ENCODE measurements at places on chromosomes 1 and 21.

DNA sequence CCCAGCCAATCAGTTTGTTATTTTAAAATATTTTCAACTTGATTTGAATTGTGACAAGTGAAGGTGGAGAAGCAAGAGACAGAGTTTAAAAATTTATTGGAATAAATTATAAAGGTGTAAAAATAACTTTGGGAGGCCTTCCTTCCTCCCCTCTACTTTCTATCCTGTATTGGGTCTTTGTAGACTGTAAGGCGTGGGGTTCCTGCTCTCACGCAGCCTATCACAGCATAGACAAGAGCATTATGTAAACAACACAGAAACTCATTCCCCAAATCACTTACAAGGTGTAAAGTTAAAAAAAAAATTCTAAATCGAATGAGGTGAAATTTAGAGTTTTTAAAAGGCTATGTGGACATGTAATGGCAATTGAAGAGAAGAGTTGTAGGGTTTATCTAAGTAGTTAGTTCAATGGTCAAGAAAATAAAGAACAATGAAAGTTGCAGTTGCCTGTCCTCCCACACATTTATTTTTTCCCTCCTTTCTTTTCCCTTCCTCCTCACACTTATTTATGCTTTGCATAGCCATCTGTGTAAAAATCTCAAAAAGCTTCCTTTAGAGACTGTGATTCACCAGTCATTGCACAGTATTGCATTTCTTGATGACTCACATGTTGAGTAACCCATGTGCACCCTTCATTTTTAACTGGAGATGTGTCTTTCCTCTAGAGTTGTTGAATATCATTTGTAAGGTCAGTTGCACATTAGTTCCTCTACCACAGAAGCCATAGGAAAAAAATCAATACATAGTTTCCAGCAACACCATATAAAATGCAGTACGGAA, 242.2 kb downstream of the PTPRC start:
- DNase-seq: peak; percentile 96

DNA sequence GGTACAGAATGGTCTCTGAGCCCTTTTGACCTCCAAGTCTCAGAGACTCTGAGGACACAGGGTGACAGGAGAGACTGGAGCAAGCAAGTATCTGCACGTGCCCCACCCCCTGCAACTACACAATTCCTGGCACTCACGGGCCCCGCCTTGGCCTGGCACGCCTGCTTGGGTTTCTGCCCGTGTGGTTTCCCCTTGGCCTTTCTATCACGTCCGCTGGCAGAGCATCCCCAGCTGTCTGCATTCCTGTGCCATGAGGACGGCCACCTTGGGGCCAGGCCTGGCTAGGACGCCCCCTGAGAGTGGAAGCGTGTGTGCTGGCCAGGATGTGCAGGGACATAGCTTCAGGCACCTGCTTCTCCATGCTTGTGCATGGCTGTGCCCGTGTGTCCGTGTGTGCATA, 14.3 kb upstream of the EDN2 start:
- DNase-seq: no peak

- no peak for DNase-seq
Observed at GRCh38 chr1:205492201-205492667, 12.2 kb upstream of the CDK18 start.

- no peak for DNase-seq
Observed at GRCh38 chr1:235851939-235852338, 14.8 kb downstream of the LYST start.

- DNase-seq: peak; percentile 19
Observed at GRCh38 chr1:95991787-95992520, 729.6 kb upstream of the PTBP2 start.

DNA sequence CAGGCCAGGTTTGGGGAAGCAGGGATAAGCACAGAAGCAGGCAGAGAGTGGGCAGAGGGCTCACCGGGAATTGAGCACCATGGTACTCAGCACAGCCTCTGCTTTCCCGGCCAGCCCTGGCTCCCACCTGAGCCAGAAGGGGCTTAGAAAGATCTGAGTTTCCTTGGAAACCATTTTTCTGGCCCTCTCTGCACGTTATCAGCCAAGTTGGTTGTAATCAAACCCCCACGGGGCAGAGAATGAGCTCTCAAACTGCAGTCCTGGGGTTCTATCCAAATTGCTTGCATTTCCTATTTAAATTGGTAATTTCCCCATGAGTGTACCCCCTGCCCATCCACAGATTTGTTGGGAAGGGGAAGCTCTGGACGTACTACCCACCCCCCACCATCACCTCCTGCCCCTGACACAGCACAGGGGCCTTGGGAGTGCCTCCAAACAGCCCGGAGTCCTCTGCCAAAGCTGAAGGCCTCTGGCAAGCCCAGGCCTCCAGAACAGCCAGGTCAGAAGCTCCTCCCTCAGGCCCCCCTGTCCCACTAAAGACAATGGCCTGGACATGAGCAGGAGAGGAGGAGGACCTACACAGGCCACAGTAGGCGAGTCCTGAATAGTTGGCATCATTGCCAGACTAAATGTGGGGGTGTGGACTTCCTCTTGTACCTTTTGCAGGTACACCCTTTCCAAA, 42.7 kb upstream of the GJB5 start:
- no peak for DNase-seq

GRCh38 chr1:179958359-179958758, 3.7 kb downstream of the CEP350 start:
- DNase-seq: no peak

- DNase-seq: no peak
Observed at GRCh38 chr1:178966312-178966711, 59.4 kb upstream of the FAM20B start.

DNA sequence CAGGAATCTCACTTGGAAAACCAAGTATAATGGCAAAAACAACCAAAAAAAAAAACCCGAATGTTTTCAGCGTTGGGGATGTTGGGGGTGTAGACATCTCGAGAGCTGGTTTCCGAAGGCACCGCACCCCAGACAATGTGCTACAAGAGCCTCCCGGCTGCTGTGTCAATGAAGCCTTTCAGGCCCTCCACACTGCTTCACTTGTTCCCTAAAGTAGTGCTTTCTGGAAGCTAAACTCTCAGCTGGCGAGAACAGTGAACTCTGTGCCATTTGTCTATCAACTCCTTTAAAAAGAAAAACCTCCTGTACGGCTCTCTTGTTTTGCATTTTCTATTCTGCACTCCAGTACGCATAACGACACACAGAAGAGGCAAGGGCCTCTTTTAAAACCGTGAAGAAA, 32.5 kb downstream of the PLEKHO1 start:
- no peak for DNase-seq

DNA sequence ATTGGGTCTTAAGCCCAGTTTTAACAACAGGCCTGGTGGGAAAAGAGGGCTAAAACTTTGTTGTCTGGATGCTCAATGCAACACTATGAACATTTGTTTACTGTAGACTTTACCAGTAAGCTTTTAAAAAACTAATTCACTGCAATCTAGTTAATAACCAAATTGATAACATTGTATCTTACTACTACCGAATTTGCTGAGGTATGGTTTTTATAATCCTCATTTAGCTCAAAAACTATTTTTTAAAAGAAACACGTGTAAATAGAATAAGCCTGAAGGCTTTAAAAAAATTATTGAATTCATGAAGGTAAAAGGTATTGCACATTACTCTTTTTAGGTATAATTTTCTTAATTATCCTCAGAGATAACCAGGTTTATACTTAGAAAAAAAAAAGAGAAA, 500.6 kb downstream of the RWDD3 start:
- no peak for DNase-seq

GRCh38 chr1:68791800-68792199, 294.9 kb upstream of the DEPDC1 start:
- no peak for DNase-seq

- no peak for DNase-seq
Observed at GRCh38 chr1:85413169-85413568, 51.8 kb downstream of the DDAH1 start.

- DNase-seq: peak; percentile 60
Observed at GRCh38 chr21:28885853-28886177, 106.9 kb downstream of the LTN1 start.

GRCh38 chr1:230191079-230191804, 124.2 kb downstream of the GALNT2 start:
- peak; percentile 46 for DNase-seq

DNA sequence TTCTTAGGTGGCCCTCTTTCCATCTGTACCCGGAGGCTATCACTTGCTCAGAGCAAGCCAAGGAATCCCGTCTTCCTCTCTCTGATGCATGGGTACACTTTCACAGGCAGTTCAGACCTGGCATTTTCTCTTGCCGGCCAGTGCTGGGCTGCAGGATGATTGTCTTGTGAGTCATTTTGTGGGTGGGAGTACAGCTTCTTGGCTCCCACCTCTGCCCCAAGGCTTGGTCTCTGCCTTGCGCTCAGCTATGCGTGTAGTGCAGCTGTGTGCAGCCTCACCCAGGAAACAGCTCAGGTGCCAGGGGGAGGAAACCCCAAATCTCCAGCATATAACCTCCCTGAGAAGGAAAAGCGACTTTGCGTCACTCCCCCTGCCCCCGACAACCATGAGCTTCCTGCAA, 3.9 kb upstream of the AJAP1 start:
- peak; percentile 54 for DNase-seq

GRCh38 chr1:201469645-201470074, 672 bp upstream of the PHLDA3 start:
- no peak for DNase-seq

GRCh38 chr21:36859744-36860501, 106.5 kb downstream of the HLCS start:
- DNase-seq: peak; percentile 71

GRCh38 chr1:177780096-177780700, 189.7 kb downstream of the SEC16B start:
- peak; percentile 49 for DNase-seq

- DNase-seq: no peak
Observed at GRCh38 chr1:234551032-234551378, 59.0 kb downstream of the IRF2BP2 start.

- DNase-seq: peak; percentile 35
Observed at GRCh38 chr1:229563701-229564100, 5.2 kb upstream of the ABCB10 start.

- peak; percentile 42 for DNase-seq
Observed at GRCh38 chr1:975896-976683, 5.8 kb downstream of the PERM1 start.

- DNase-seq: no peak
Observed at GRCh38 chr1:182626527-182626926, 22.3 kb upstream of the RGS16 start.

DNA sequence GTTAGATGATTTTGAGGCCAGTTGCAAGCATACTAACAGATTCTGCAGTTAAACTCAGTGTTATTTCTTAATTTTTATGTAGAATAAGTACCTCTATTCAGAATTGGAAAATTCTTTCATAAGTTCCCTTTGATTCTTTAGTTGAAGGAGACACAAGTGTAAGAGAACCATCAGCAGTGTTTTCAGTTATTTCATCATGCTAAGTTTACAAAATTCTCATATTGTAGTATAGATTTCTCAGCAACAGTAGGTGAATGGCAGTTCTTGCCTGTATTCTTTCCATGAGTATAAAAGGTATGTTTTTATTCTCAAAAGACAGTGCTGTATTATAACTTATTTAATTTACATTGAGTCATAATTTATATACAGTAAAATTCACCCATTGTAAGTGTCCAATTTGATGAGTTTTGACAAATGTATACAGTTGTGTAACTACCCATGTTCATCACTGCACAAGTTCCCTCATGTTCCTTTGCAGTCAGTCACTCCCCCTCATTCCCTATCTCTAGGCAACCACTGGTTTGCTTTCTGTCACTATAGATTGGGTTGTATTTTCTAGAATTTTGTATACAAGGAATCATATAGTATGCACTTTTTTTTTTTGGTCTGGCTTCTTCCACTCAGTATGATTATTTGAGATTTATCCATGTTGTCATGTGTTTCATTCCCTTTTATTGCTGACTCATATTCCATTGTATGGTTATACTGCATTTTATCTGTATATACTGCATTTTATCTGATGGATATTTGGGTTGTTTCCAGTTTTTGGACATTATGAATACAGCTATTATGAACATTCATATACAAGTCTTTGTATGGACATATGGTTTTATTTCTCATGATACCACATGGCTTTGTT, 3.9 kb downstream of the RPS6KC1 start:
- DNase-seq: peak; percentile 9

DNA sequence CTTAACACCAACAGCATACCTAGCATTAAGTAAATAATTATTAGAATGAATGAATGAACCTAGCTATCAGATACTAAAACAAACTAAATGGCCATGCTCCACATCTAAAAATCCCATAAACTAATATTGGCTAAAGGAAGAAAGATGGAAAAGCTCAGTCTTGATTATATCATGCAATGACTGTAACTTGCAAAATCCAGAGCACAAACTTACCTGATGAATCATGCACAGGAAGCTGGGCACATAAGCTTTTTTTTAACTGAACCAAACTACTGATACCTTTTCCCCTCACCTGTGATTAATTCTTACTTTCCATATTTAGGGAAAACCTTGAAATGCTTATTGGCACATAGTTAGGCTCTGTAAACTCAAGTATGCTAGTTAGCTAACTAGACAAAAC, 70.2 kb downstream of the KIF14 start:
- peak; percentile 15 for DNase-seq

GRCh38 chr21:41926117-41926806, 27.6 kb downstream of the C2CD2 start:
- peak; percentile 44 for DNase-seq

- DNase-seq: no peak
Observed at GRCh38 chr1:58041621-58042020, 504.9 kb downstream of the OMA1 start.

DNA sequence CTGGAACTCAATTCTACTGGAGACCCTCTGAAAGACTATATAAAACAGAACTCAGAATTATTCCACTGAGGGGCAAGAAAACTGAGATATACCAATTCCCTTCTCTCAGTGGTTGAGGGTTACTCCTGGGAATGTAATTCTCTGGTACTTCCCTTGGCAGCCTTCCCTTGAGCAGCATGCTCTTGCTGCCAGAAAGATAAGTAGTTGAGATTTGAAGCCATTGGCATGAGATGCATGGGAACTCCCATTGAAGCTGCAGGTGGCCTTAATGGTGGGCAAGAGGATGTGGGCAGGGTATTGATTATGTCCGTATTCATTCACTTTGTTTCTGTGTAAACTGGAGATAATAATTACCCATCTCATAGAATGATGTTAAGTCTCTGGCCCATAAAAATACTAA, 28.6 kb upstream of the C1orf185 start:
- DNase-seq: no peak

DNA sequence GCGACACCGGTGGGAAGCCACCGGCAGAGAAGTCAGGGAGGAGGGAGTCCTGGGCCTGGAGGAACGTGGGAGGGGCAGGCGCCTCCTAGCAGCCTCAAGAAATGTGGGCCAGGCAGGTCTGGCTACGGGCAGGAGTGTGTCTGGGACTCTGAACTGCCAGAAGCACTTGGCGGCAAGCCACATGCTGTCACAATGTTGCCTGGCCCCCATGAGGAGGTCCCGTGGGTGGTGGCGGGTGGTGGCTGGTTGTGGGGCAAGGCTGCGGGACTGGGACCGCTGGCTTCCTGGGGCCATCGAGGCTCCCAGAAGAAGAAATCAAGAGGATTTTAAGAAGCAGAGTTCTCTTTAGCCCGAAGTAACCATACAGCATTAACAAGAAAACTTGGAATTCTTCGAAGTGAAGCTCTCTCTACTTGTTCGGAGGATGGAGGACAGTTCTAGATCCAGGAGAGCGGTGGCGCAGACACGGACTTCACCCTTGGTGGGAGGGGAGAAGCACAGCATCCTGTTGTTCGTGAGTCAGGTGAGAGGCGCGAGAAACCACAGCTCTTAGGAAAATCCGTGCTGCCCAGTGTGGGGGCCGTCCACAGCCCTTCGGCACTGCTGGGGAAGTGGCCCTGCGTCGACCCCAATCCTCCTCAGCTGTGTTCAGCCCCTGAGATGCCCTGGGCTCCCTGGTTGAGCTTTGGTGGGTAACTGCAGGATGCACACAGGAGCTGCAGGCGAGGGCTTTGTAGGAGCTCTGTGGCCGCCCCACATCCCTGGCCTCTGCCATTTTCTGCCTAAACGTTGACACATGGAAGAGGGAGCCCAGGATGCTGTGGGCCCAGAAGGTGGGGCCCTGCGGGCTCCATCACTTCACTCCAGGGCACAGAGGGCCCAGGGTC, 12.4 kb downstream of the SKI start:
- DNase-seq: peak; percentile 51

All from fibroblast of skin of right biceps (primary cell).